ENCODE measurements at places on chromosomes 11 and 22.
A peak's percentile ranks its signal among the peaks of the same experiment; 100 is the strongest.

GRCh38 chr11:120043328-120043945 lies 94.5 kb downstream of the TRIM29 start:
- no peaks in the 10 kb centered on the region for H3K36me3 ChIP-seq
- H3K4me3 ChIP-seq: no peak overlapping the region
- H3K27ac ChIP-seq: no peak overlapping the region

DNA sequence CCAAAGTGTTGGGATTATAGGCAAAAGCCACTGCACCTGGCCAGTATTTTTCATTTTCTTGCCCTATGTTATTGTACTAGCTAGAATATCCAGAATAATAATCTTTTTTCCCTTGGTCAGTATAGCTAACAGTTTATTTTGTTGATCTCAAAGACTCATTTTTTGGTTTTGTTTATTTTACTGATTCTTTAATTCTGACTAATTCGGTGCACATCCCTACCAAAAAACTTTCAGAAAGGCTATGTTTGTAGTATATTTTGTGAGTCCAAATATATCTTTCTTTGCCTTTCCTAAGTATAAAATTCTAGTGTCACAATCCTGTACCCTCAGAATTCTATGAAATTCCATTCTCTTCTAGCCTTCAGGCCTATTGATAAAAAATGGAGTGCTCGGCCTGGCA lies 84.3 kb downstream of the PHF21A start:
- H3K36me3 ChIP-seq: peaks cover 2% of the 10 kb centered on the region
- H3K4me3 ChIP-seq: no peak overlapping the region
- no peak for DNase-seq
- no peaks in the 10 kb centered on the region for H3K27me3 ChIP-seq
- H3K27ac ChIP-seq: no peak overlapping the region

DNA sequence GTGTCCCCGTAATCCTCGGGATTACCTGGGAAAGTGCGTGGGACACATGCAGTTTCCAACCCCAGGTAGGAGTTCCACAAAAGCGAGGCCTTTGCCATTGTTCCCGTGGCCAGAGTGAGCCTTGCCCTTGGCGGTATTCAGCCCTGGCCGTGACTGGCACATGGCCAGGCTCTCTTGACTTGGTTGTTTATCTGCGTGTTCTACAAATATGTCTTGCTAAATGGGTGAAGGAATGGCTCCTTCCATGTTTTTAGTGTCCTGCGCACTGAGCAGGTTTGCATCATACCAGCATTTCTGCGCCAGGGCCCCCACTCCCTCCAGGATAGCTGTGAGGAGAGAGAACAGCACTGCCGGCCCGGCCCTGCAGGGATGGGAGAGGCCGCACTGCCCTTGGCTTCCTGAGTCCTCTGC lies 20.0 kb downstream of the POLR3H start:
- peaks cover 13% of the 10 kb centered on the region for H3K4me1 ChIP-seq
- peak overlapping the region; percentile 70 for H3K27ac ChIP-seq
- no peaks in the 10 kb centered on the region for H3K27me3 ChIP-seq

GRCh38 chr22:26565889-26566288 lies 24.0 kb downstream of the TPST2 start:
- H3K27ac ChIP-seq: no peak overlapping the region
- H3K4me1 ChIP-seq: peaks cover 10% of the 10 kb centered on the region
- no peaks in the 10 kb centered on the region for H3K27me3 ChIP-seq
- H3K4me3 ChIP-seq: no peak overlapping the region

DNA sequence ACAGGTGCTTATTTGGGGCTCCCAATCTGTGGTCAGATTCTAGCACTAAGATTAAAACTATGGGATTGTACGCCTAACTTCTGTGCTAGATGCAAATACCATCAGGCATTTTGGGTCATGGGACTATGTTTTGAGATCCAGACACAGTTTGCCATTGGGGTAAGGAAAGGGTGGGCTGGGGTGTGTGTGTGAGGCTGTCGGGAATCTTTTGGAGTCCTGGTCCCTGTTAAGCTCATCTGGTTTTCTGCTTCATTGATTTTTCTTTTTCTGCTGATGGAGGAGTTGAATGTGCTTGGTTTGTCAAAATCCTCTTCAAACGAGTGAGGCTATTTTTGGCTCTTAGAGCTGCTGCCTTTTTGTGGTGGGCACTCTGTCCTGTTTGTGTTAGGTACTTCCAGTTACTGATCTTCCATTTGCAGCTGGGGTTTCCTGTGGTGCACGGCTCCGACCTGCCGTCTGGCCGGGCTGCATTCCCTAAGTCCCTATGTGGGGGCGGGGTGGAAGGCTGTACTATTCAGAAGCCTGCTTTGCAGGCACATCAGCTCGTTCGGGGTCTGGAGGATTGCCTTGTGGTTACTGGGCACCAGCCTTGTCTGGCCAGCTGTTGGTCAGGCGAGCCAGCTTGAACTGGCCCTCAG lies 2.9 kb downstream of the BCR start:
- DNase-seq: no peak
- peak overlapping the region; percentile 87 for H3K27ac ChIP-seq
- H3K4me1 ChIP-seq: peaks cover 51% of the 10 kb centered on the region

- DNase-seq: no peak
- H3K36me3 ChIP-seq: peaks cover 41% of the 10 kb centered on the region
These were observed 44.6 kb downstream of the COPB1 start for GRCh38 chr11:14454861-14455632.

GRCh38 chr11:68677432-68677831 lies 6.9 kb upstream of the GAL start:
- DNase-seq: no peak
- no peaks in the 10 kb centered on the region for H3K36me3 ChIP-seq
- peaks cover 10% of the 10 kb centered on the region for H3K27me3 ChIP-seq
- no peak overlapping the region for H3K27ac ChIP-seq
- H3K4me1 ChIP-seq: no peaks in the 10 kb centered on the region

DNA sequence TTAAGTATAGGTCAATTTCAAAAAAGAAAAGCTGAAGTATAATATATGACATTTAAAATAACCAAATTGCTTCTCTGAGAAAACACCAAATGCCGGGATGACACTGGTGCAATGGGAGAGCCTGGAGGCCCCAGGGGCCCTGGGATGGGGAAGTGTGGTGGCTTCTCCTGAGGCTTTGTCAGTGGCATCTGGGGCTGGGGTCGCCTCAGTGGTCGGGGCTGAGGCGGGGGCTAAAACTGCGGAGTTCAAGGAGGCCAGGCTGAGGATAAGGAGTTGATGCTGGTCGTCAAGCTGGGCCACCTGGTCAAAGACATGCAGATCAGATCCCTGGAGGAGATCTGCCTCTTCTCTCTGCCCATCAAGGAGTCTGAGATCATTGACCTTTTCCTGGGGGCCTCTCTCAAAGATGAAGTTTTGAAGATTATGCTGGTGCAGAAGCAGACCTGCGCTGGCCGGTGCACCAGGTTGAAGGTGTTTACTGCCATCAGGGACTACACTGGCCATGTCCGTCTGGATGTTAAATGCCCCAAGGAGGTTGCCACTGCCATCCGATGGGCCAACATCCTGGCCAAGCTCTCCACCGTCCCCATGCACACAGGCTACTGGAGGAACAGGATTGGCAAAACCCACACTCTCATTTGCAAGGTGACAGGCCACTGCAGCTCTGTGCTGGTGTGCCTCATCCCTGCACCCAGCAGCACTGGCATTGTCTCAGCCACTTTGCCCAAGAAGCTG lies 660.1 kb upstream of the CCDC179 start:
- DNase-seq: no peak
- no peaks in the 10 kb centered on the region for H3K27me3 ChIP-seq
- H3K27ac ChIP-seq: no peak overlapping the region
- H3K4me1 ChIP-seq: no peaks in the 10 kb centered on the region

- H3K36me3 ChIP-seq: no peaks in the 10 kb centered on the region
- no peaks in the 10 kb centered on the region for H3K4me1 ChIP-seq
- no peak overlapping the region for H3K27ac ChIP-seq
- peaks cover 15% of the 10 kb centered on the region for H3K27me3 ChIP-seq
- no peak for DNase-seq
These were observed 11.7 kb downstream of the GVQW3 start for GRCh38 chr11:76392870-76393269.

DNA sequence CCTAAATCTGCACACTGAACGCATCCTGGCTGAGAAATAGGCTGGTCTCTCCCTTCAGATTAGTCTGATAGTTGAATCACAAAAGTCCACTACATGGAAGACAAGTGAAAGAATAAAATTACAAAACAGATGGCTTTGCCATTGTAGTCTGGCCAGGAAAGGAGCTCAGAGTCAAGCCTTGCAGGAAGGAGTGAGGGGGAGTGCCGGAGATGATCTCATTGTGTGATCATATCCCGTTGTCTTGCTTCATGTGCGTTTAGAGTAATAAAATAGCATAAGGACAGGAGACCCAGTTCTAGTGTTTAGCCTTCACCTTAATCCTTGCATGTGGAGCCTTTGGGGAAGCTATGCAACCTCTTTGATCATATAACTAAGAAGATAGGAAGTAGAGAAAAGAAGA lies 666.7 kb upstream of the RAG2 start:
- no peaks in the 10 kb centered on the region for H3K36me3 ChIP-seq
- DNase-seq: no peak
- H3K4me1 ChIP-seq: no peaks in the 10 kb centered on the region
- no peak overlapping the region for H3K4me3 ChIP-seq

GRCh38 chr11:88327462-88328143 lies 9.9 kb downstream of the CTSC start:
- no peaks in the 10 kb centered on the region for H3K27me3 ChIP-seq
- H3K4me1 ChIP-seq: peaks cover 81% of the 10 kb centered on the region
- H3K27ac ChIP-seq: no peak overlapping the region
- DNase-seq: no peak

DNA sequence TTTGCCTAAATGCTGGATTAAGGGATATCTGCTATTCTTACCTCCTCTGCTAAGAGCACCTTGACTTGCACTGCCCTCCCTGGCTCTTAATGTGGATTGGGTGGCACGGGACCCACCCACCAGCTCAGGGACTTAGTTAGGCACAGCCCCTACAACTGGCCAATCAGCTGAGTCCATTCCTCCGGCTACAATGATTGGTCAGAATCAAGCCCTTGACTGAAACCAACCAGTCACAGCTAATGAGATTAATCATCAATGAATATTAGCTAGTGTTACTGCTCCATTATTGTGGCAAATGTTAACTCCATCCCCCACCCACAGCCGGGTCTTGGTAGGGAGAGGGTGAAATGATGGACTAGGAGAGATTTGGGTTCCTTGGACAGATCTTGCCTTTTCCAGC lies 328.0 kb downstream of the MN1 start:
- H3K27me3 ChIP-seq: no peaks in the 10 kb centered on the region
- H3K4me3 ChIP-seq: no peak overlapping the region
- no peak for DNase-seq
- H3K36me3 ChIP-seq: no peaks in the 10 kb centered on the region

DNA sequence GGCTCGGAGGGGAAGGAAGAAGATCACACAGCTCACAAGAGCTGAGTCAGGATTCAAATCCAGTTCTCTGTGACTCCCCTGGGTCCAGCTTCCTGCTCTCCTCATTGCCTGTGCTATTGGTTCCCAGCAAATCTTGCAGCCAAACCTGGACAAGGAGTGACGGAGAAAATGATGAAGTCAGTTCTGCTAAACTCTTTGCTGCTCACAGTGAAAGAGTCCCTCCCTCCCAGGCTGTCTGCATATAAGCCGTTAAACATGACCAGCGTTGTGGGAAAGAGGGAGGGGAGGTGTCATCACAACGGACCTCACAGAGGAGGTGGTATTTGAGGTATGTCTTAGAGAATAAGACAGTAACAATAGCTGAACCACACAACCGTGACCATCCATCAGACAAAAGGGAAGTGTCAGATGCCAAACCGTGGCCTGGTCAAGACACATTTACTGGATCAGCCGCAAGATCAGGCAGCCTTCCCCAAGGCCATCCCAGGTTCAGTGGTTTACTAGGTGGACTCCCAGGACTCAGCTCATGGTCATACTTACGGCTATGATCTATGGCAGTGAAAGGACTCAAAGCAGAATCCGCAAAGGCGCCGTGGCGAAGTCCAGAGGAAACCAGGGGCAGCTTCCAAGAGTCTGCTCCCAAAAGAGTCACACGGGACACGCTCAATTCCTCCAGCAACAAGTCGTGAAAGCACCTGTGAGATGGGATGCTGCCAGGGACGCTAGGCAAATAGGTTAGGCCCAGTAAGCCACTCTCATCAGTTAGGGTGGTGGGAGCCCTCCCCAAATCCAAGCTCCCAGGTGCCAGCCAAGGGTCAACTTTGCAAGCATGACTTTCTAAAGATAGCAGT lies 2.8 kb upstream of the CYTH4 start:
- no peaks in the 10 kb centered on the region for H3K27me3 ChIP-seq
- peaks cover 14% of the 10 kb centered on the region for H3K36me3 ChIP-seq
- no peak overlapping the region for H3K4me3 ChIP-seq
- H3K27ac ChIP-seq: no peak overlapping the region

DNA sequence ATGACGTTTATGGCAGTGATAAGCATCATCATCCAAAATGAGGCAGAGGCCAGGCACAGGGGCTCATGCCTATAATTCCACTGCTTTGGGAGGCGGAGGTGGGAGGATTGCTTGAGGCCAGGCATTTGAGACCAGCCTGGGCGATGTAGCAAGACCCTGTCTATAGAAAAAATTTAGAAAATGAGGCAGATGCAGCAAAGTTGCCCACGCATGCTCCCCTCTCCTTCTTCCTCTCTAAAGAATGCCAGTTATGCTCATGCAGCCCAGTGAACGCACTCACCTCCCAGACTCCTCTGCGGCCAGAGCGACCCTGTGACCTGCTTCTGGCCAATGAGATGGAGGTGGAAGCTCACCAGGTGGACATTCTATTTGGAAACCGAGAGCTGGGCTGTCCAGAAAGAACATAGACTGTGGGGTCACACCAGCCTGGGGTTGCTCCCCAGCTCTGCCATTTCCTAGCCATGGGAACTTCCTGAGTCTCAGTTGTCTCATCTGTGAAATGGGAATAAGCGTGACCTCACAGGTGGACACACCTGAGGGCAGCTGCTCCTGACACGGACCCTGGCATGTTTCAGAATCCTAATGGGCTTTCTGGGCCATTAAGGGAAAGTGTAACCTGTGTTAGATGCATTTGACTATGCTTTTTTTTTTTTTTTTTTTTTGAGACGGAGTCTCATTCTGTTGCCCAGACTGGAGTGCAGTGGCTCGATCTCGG lies 44.9 kb downstream of the MCM5 start:
- no peak overlapping the region for H3K4me3 ChIP-seq
- no peak for DNase-seq
- no peak overlapping the region for H3K27ac ChIP-seq
- H3K36me3 ChIP-seq: peaks cover 11% of the 10 kb centered on the region
- H3K27me3 ChIP-seq: no peaks in the 10 kb centered on the region
- peaks cover 5% of the 10 kb centered on the region for H3K4me1 ChIP-seq

Data from T-helper 2 cell treated with Interferon-gamma antibody and Interleukin-4, amounts not matched to agents 5 μg/mL and 100 μg/mL, for 36 hours (primary cell).